Activated CD4-positive, alpha-beta T cell treated with anti-CD3 and anti-CD28 coated beads, Interleukin-2, amount 50 U/mL, for 24 hours (primary cell): ENCODE measurements at places on chromosomes 7 and 10.

DNA sequence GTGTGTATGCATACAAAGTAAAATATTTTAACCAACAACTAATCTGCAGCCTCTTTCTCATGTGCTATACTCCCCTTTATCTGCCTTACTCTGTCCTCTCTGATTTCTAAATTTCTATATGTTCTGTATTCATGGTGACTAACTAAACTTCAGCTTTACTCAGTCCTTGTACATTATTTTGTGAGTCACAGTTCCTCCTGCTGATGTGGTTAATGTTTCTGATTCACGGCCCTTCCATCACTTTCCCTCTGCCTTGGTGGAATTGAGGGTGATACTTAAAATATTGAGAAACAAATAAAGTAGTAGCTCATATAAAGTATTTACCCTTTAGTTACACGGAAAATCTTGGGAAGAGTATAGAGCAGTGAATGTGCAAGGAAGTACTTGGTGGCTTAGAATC lies 899.1 kb upstream of the ZWINT start:
- no peak for DNase-seq

DNA sequence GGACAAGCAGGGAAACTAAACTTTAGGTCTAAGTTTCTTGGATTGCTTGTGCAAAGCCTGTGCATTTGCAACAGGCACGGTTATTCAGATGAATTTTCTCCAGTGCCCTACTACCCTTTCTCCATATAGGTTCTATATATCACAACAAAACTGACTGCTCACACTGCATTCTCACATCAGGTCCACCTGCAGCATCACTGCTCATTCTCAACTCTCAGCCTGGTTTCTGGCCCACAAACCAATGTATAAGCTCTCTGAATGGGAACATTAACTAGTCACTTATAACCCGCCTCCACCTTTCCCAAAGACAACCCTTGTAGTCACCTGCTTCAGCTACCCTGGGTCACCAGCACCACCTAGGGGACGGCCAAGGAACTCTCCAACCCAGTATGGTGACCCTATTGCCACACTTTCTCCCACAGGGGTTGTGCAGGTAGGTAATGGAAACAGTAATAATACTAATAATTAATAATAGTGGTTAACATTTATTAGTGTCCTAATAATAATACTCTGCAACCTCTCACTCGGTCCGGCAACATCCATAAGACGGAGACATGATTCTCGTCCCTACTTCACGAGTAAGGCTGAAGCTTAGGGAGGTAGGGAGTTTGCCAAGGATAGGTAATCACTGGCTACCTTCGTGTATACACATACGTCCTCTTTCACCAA lies 97.3 kb downstream of the CLEC2L start:
- no peak for DNase-seq

DNA sequence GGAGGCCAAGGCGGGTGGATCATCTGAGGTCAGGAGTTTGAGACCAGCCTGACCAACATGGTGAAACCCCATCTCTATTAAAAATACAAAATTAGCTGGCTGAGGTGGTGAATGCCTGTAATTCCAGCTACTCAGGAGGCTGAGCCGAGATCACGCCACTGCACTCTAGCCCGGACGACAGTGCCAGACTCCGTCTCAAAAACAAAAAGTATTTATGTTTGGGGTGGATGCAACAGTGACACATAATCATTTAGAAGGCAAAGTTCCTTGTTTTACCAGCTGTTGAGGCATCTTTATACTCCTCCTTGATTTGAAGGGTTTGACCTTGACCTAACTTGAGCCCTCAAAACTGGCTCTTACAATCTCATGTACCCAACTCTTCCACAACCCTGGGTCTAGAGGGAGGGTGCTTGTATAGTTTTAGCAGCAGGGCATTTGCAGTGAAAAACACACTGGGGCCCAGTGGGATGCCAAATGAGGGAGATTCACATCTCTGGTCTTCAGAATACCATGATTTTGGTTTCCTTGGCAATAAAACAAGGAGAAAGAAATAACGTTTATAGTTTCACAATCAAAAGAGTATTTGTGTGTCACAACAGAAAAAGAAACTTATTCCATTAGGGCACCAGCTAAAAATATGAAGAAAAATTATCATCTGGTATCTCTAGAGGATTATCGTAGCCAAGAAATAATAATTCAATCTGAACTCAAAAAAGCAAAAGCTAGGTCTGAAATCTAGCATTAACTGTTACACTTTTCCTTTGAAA lies 14.2 kb upstream of the TMEM254 start:
- DNase-seq: no peak

DNA sequence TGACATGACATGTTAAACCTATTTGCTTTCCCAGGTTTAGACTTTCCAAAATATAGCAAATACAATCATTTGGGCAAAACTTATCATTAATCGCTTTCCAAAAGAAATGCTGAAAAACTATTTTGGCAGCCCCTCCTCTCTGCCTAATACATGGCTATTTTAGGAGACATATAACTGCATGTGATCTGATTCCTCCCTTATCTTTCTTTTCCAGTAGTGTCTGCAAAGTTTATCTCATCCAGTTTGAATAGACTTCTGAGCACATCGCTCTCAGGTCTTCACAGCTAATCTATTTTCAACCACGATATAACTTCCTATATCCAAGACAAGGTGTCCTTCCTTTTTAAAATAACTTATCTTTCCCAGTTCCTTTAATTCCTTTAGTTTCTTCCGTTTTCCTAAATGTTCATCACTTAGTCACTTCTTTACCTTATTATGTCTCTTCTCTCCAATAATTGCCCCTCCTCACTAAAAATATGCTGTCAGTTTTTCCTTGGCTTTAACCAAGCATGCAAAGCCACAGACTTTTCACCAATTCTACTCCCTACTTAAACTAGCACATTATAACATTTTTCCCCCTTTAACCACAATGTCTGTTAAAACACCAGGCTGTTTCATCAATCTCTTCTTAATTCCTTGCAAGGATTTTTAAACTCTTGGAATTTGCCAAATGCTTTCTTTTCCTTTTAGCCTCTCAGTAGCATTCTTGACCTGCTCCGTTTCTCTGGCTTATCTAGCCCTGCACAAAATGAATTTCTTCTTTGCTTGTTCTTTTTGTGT lies 24.4 kb downstream of the GNG11 start:
- DNase-seq: no peak

- DNase-seq: no peak
Observed at GRCh38 chr7:16114633-16115032, 306.7 kb downstream of the CRPPA start.

DNA sequence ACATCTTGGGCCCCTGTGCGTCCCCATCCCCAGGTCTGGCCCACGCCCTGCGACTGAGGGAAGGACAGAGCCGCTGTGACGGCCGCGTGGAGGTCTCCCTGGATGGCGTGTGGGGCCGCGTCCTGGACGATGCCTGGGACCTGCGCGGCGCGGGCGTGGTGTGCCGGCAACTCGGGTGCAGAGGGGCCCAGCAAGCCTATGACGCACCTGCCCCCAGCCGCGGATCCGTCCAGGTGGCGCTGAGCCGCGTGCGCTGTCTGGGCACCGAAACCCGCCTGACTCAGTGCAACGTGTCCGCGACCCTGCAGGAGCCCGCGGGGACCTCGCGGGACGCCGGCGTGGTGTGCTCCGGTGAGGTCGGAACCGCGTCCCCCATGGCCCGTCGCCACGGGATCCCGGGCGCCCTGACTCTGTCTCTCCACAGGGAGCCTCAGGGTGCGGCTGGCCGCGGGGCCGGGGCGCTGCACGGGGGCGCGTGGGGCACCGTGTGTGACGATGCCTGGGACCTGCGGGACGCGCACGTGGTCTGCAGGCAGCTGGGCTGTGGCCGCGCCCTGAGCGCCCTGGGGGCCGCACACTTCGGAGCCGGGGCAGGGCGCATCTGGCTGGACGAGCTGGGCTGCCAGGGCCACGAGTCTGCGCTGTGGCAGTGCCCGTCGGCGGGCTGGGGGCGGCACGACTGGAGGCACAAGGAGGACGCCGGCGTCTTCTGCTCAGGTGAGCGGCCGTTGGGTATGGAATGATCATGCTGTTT lies 5.9 kb downstream of the SCART1 start:
- no peak for DNase-seq

DNA sequence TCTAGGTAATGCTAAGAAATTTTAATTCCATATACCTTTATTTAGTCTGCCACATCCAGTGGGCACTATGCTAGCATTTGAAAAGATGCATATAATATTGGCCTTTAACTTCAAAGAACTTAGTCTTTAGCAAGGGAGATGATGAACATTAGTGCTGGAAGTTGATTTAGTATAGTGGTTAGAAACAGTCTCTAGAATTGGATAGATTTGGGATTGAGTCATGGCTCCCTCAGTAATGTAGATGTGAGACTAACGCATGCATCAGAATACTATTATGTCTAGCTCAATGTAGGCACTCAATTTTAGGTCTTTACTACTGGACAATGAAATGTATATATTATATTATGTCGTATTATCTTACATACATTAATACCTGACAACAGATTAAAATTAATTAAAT lies 5.8 kb downstream of the DKK1 start:
- no peak for DNase-seq

DNA sequence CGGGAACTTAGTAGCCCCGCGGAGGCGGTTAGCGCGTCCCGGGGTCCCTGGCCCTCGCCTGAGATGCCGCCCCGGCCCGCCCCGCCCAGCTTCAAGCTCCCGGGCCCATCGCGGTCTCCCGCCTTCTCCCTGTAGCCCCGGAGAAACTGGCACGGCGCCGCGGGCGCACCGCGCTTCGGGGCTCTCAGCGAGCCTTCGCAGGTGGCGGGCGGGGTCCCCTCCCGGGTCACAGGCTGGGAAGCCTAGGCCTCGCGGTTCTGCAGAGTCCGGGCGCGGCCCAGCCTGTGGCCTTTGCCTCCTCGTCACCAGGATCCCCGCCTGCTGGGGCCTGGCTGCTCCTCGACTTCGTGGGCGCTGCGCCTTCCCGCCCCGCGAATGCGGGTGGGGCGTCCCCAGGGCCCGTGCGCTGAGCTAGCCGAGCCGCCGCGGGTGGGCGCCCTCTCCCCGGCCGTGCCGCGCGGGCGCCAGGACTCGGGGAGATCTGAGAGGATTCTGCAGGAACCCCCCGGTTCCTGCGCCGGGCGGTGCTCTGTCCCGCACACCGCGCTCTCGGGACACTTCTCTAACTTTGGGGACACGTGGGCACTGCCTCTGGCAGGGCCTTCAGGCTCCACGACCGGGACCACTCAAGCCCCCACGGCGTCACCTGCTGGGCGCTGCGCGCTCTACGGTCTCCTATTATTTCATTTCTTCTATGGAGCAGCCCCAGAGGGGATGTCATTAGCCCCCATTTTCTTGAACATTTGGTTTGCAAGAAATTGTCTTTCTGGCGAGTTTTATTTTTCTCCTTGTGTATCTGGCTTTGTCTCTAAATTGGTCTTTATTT lies 682 bp upstream of the RGS10 start:
- DNase-seq: no peak

- DNase-seq: no peak
Observed at GRCh38 chr10:130638991-130639390, 502.8 kb downstream of the GLRX3 start.

GRCh38 chr7:2260820-2261219 lies 18.8 kb downstream of the NUDT1 start:
- no peak for DNase-seq

GRCh38 chr7:86908948-86909347 lies 150.5 kb downstream of the ELAPOR2 start:
- no peak for DNase-seq

DNA sequence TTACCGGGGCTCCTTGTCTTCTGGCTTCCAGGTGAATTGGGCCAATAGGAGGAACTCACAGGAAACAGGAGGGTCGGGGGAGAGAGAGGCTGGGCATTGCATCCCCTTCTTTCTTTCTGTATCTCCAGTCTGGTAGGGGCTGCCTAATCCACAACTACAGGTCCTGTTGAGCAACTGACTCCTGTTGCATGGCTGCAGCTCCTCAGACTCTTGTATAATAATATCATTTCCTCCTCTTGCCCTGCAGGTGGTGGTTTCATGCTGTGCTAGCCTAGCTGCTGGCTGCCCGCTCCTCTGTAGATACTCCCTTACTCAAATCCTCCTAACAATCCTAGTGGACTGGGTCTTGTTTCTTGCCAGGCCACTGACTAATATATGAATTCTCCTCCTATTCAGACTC lies 276.5 kb upstream of the SMIM30 start:
- no peak for DNase-seq

- DNase-seq: no peak
Observed at GRCh38 chr7:55066524-55066923, 47.7 kb downstream of the EGFR start.

DNA sequence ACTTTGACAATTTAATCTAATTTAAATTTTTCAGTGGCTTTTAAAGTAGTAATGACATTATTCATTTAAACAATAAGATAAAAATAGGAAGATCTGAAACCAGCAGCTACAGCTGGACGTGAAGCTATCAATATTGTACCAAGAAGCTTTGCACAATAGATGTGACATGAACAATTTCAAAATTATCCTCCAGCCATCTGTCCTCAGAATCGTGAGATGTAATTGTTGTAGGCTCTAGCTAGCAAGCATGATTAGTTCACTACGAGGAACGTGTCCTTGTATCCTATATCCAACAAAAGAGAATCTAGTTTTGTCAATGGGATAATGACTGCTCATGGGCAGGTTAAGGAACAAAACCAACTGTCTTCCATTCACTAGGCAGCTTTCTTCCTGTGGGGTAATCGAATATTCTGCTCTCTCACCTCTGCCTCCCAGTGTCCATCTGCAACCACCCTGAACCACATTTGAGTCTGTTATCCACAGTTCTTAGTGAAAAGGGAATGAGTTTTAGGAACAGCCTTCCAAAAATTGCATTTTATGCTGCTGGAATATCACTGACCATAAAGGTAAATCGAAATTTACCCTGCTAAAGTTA lies 247.3 kb downstream of the PARD3 start:
- no peak for DNase-seq

GRCh38 chr7:129781928-129782817 lies 170.6 kb downstream of the UBE2H start:
- DNase-seq: no peak

DNA sequence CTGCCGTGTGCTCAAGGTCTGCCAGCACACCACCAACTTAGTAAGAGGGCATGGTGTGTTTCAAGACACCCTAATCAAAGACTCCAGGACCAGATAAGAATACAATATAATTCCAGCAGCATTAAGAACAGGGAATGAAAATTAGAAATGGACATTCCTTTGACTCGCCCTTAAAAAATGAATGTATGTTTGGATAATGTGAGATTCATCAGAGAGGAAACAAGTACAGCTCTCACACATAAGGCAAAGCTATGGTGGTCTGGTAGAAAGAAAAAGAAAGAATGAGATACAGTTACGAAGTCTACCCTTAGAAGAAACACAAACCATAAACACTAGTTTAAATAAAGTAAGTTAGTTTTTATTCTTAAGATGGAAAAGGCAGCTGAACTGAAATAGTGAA lies 174.8 kb upstream of the ANK3 start:
- DNase-seq: no peak

DNA sequence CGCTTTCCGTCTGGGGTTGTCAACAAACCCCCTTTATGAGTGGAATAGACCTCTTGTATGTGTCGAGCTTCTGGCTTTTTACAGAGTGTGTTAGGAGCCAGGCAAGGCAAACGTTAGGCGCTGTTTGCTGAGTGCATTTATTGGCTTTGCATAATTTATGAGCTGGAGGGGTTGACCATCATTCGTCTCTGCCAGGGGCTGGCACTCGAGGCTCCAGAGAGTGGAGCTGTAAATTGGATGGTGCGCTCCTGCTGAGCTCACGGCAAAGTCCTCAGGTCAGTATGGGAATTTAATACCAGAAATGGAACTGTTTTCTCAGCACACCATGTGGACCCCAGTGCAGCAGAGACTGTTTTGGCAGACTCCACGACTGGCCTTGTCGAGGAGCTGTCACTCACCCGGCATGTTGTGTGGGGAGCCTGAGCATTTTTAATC lies 699.4 kb upstream of the GALNT17 start:
- DNase-seq: no peak
